ENCODE measurements at places on chromosomes 5 and 9.

GRCh38 chr5:73783828-73784227 lies 157.8 kb downstream of the ARHGEF28 start:
- DNase-seq, result no peak

DNA sequence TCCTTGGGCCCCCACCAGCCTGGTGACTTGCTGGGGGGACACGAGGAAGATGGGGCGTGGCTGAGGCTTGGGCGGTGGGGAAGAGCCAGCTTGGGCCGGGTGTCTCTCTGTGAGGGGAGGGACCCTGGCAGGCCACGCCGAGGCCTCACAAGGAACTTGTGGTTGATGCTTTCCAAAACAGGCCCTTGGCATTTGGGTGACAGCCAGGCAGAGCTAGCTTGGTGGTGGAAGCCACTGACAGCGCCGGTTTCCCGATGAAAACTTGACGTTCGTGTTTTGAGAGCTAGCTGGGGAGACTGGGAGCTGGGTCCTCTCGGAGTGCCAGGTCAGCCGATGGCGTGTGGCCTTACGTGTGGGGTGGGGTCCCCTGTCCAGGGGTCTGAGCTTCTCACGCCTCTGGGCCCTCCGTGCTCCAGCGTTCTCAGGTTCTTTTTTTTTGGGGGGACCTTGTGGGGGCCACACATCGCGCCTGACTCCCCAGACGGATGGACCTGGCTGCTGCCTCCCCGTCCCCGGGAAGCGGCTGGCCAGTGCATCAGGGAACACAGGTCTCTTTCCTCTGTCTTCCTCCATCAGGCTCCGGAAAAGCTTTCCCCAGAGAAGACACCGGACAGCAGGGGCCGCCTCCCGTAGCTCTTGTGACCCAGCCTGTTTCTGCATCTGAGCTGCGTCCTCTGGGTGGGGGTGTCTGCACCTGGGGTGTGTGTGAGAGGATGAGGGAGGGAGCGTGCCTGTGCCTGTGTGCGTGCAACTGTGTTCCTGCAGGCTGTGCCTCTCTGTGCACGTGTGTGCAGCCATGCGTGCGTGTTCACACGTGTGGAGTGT lies 129.3 kb upstream of the LPCAT1 start:
- DNase-seq, result no peak

DNA sequence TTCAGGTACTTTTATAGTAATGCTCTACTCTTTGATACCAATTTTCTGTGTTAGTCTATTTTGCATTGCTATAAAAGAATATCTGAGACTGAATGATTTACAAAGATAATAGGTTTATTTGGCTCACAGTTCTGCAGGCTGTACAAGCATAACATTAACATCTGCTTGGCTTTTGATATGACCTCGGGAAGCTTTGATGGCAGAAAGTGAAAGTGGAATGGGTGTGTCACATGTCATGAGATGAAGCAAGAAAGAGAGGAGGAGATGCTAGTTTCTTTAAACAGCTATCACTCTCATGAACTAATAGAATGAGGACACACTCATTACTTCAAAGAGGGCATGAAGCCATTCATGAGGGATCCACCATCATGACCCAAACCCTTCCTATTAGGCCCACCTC lies 270.9 kb upstream of the IL12B start:
- no peak for DNase-seq

DNA sequence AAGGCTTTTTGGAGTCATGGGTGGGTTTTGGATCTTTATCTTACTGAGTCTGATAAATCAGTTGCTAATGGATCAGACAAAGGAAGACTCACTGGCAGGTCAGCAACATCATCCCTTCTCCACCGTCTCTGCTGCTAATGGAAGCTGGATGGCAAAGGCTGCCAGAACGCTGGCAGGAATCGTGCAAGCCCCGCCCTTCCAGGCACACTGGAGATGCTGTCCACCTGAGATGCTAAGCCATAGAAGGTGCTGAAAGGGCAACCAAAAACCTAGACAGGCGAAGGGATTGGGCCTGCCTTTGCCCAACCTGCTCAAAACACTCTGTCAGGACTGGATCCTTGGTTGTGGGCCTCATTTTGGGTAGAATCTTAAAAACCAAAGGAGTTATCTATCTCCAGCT lies 139.5 kb upstream of the FSTL4 start:
- no peak for DNase-seq

DNA sequence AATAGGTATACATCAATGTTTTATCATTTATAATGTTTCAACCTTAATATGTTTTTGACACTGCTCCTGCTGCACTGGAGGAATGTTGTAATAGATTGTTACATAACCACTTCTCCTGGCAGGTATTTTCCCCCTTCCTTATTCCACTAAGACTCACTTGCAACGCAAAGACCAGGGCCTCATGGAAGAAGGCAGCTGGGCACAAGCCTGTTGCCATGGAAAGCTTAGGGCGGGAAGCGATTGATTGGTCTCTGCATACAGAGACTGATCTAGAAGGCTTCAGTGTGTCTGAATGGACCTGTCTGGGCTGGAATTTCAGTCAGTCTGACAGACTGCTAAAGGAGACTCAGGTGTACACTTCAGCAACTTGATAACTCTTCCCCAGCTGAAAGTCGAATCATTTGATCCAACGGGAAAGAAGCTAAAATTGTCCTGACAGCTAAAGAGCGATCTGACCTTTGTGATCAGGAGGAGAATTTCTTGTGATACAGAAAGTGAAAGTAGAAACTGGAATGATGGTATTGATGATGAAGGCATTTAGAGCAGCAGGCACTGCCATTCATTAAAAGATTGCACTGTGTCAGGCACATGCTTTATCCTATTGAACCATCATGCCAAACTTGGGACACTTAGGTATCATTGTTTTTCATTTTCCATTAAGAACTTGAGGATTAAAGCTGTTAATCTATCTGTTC lies 65.1 kb downstream of the GRIA1 start:
- no peak for DNase-seq

DNA sequence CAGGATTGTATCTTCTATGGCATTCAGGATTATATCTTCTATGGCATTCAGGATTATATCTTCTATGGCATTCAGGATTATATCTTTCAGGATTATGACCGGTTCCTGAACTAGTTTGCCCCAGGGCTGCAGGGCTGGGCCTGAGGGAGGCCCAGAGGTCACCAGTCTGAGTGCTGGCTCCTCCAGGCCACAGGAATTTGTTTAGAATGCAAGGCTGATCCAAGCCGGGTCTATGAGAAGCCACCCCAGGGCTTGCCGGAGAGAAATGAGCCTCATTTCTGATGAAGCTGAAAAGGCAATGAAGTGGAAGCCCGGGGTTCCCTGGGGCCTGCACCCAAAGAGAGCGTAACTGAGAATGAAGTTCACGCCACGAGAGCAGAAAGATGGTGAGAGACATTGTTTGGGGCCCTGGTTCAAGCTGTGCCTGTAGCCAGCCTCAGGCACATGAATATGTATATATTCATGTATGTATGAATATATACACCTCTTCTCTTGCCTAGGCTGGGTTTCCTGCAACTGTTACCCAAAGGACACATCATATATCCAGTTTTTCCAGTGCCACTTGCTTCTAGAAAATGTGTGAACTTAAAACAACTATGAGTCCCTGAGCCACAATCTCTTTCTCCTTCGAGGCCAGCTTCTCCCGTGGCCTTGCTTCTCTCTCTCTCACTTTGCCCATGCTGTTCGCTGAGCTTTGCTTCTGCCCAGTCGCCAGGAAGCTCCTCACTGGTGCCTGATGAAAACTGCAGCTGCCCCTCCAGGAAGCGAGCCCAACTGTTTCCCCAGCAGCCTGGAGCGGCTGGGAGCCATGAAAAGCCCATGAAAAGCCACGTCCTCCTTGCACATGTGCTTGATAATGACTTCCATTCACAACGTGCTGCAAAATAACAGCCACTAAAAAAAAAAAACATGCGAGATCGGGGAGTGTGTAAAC lies 62.3 kb downstream of the GTF3C4 start:
- no peak for DNase-seq

GRCh38 chr5:36685631-36686288 lies 79.4 kb downstream of the SLC1A3 start:
- DNase-seq, result no peak

- DNase-seq, result no peak
Measured at GRCh38 chr5:40485021-40485998, 194.4 kb upstream of the PTGER4 start.

DNA sequence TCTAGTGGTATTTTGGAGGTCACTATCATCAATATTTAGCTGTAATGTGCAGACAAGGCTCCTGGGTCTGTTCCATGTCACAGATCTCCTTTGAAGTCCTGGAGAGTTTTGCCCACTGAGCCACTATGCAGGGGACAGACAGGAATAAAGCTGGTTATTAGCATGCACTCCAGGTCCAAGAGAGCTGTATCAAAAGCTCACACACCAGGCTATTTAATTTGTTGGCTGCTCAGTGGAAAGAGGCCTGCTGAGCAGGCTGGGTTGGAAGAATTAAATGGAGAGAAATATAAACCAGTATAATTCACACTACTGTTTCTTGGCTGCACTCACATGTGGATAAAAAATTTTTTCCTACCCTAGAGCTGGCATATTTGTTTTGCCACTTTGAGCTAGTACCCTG lies 113.8 kb upstream of the TAF11L2 start:
- no peak for DNase-seq

DNA sequence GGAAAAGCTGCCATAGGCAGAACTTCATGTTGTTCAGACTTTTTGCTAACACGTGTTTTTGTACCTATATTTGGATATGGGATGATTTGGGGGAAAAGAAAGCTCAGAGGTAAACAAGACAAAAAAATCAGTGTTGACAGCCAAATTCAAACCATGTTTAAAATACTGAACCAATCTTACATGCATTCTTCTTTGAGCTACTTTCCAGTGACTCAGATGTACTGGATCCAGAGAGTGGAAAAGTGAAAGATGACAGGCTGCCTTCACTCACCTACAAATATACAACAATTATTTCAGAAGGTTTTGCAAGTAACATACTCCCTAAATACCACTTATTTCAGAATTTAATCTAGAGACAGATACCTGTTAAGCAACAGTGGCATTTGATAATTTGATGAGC lies 165.7 kb downstream of the MPDZ start:
- no peak for DNase-seq
